ENCODE measurements at places on chromosomes 4 and X.
A peak's percentile ranks its signal among the peaks of the same experiment; 100 is the strongest.

DNA sequence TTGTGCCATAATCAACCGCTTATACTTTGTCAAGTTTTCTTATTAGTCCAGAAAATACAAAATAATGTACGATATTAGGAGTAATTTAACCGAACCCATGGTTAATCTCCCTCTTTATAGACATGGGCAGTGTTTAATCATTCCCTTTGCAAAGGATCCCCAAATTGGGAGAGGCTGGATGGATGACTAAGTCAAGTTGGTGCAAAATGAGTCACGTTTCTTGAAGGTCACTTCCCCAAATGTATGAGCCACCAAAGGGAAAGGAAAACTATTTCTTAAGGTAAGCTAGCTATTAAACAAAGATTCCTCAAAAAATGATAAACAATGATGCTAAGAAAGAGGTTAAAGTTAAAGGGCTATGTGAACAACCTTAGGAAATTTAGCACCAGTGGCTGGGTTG lies 17.5 kb downstream of the MAML3 start:
- DNase-seq: no peak

- DNase-seq: no peak
Observed at GRCh38 chr4:184751585-184751956, 17.7 kb upstream of the CENPU start.

DNA sequence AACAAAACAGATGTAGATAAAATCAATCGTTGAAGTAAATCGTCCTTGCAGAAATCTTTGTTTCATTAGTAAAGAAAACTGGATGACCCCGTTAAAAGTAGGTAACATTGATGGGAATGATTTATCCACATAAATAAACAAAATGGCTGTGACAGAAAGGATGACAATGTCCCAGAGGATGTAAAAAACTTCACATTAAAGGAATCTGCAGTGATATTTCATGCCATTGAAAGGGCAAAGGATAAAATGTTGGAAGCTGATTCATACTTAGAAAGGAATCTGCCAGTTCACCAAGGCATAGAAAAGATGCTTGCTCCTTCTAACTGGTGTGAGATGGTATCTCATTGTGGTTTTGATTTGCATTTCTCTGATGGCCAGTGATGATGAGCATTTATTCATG lies 24.2 kb upstream of the EPGN start:
- DNase-seq: no peak

- DNase-seq: no peak
Observed at GRCh38 chrX:118571836-118572235, 76.2 kb downstream of the DOCK11 start.

GRCh38 chrX:31154946-31155345 lies 83.1 kb upstream of the FTHL17 start:
- DNase-seq: no peak

DNA sequence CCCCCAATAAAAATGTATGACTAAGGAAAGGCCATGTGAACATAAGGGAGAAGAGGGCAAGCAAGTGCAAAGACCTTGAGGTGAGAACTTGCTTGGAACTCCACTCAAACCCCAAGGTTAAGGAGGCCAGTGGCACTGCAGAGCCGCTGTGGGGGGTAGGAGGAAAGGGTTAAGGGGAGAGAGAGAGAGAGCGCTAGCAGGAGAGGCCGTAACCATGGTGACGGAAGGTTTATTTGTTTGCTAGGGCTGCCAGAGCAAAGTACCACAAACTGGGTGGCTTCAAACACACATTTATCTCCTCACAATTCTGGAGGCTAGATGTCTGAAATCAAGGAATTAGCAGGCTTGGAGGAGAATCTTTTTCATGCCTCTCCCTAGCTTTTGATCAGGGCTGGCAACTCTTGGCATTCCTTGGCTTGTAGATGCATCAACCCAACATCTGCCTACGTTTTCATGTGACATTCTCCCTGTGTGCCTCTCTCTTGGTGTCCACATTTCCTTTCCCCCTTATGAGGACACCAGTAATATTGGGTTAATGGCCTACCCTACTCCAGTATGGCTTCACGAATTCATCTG lies 35.2 kb downstream of the SMIM20 start:
- no peak for DNase-seq

DNA sequence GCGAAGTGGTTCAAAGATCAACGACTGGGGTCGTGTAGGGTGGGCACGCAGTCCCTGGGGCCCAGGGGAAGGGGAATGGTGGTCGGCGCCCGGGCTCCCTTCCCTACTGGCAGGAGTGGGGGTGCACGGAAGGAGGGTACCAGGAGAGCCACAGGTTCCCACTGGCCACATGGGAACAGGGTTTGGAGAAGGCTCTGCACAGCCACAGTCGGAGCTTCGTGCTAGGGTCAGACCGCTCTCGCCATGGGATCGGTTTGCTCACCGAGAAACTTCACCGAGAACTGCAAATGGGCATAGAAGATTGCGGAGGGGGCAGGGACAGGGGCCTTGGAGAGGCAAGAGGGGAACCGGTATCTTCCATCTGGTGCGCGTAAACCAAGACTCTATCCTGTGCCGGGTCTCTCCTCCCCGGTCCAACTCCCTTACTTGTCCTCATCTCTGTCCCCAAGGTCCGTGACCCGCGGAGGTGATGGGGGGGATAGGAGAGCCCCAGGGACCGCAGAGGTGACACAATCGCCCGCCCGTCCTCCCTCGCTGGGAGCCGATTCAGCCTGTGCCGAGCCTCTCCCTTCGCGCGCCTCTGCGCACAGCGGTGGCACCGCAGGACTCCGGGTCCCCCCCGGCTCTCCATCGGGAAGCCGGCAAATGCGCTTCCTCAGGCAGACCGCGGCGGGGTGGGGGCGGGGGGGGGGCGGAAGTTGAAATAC lies 1.0 kb downstream of the SCD5 start:
- DNase-seq: peak; percentile 47

- DNase-seq: peak; percentile 36
Observed at GRCh38 chrX:75131973-75132627, 24.0 kb downstream of the ABCB7 start.

GRCh38 chrX:132594129-132594528 lies 105.3 kb upstream of the MBNL3 start:
- no peak for DNase-seq

GRCh38 chrX:25287521-25287920 lies 271.8 kb upstream of the ARX start:
- DNase-seq: no peak

GRCh38 chrX:108732630-108733321 lies 3.6 kb downstream of the IRS4 start:
- no peak for DNase-seq

GRCh38 chrX:101551380-101551767 lies 1.0 kb downstream of the ARMCX1 start:
- no peak for DNase-seq

DNA sequence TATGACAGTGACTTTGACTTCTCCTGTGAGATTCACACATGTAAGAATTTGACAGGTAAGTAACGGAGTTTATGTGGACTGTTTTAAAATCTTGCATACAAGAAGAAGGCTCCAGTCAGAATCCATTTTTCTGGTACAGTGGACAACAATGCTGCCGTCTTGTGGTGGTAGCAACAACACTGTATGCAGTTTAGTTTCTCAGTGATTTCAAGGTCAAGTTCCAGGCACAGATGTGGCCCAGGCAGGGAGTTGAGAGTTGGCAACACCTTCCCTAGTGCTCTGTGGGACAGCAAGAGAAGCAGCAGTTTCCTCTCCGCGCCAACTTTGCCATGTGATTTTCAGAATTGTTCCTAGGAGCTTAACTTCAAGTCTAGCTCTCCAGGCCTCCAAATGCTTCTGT lies 56.0 kb upstream of the STPG2 start:
- DNase-seq: no peak

DNA sequence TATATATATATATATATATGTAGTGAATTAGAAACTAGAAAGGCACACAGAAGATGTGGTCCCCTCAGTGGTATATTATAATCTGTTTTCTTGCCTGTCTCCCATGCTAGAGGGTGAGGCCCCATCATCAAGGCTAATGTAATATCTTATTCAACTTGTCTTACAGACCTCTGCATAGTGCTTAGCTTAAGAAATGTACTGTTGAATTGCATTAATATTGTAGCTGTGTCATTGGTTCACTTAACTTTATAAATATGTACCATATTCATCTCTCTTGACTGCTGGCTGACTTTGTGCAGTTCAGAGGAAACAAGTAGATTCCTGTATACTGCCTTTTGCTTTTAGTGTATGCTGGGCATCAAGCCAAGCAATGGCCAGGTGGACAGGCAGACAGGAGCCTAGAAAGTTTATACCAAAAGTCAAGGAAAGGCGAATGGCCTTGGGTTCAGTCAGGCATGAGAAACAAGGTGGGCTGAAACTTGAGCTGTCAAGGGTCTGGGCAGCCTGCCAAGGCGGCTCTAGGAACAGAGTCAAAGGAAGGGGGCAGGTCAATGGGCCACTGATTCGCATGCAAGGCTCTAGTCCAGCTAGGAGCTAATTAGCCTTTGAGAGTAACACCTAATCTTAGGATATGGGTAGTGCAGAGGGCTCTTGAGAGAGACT lies 78.8 kb upstream of the LEF1 start:
- no peak for DNase-seq
